ENCODE measurements at places on chromosomes 16 and 17.

DNA sequence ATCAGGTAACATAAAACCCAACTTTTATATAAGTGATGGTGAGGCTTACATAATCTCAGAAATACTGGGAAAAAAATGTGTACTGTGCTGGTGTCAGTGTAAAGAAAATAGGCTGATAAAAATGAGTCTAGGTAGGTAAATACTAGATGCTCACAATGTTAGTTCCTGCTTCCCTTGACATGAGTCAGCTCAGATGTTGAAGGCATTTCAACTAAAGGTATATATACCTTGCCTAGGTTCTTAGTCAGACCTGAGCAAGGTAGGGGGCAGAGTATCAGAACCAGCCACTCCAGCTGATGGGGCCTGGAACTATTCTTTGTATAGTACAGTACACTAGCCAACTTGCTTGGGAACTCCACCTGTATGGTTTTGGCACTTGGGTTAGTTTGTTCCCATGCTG is 51.0 kb upstream of the CA10 start:
- no peak for DNase-seq

GRCh38 chr16:89984216-89984615 is 35.0 kb downstream of the DBNDD1 start:
- no peak for DNase-seq

DNA sequence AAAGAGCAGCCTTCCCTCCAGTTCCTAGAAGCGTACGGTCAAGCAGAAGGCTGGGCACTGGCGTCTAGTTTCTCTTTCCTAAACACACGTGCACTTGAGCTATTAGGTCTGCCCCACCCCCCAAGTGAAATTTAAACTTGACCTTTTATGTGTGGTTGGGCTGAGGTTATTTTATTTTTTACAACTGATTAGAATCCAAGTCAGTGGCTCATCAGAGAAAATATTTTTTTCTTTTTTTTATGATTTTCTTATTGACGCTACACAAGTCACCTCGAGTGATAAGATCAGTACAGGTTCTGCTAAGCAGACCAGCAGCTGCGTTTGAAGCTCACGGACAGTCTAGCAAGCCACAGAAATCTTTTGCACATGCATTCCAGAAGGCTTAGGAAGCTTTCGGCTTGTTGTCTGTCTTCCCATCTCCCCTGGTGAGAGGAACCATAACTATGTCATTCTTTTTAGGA is 95.1 kb downstream of the ZFHX3 start:
- no peak for DNase-seq

DNA sequence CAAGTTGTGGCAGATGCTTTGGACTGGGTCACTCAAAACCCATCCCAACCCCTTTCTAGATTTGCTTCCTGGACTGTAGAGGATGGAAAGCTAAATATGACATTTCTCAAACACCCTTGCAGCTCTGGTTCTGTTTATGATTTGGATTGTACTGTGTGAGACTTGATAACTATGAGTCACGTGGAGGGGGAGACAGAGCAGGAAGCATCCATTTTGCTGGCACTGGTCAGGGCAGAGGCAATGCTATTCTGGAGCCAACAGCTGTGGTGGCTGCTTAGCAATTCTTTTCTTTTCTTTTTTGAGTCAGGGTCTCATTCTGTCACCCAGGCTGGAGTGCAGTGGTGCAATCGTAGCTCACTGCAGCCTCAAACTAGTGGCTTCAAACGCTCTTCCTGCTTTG is 13.6 kb upstream of the TERF2 start:
- no peak for DNase-seq
